Skeletal muscle tissue (tissue), 5 donors: ENCODE measurements at places on chromosomes 2 and 18. TPM values are rescaled to one million over a fixed set of nuclear protein-coding genes. Genes with fewer than 3 reads are reported as not detected.

SPDYA gene
- 1.0 TPM for total RNA-seq

PAX3 gene
- total RNA-seq, result 0.52 TPM

MATN3 gene
- 0.52 TPM for total RNA-seq

POU3F3 gene
- total RNA-seq, result 0.52 TPM

LOXHD1 gene
- 1.6 TPM for total RNA-seq
